ENCODE measurements at places on chromosomes 5 and 9.

GRCh38 chr5:64147849-64148441 lies 17.7 kb upstream of the RNF180 start:
- no peak for DNase-seq

DNA sequence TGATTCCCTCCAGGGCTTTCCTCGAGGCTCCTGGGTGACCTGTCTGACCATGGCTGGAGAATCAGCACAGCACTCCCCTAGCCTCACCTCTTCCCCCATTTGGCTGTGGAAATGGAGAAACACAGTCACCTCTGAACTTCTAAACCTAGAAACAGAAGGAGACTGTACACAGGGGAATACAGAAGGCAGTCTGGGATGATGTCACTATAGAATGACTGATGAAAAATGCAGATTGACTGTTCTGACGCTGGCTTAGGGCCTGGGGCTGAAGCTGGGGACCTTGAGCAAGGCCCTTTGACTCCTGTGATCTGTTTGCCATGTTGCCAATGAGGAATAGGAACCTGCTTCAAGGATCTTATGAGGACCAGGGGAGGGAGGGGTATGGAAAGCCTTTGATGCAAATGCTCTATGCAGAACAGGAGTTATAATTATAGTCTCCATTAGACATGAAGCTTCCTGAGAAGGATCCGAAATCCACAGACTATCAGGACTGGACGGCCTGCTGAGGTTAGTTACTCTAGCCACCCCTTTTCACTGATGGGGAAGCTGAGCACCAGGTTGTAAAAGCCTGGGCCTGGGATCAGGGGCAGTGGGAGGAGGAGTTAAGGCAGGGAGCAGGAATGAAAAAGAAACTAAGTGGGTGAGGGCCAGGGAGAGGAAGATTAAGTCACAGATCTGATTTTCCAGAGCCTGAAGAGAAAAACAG lies 24.4 kb upstream of the ANXA6 start:
- DNase-seq, result no peak

DNA sequence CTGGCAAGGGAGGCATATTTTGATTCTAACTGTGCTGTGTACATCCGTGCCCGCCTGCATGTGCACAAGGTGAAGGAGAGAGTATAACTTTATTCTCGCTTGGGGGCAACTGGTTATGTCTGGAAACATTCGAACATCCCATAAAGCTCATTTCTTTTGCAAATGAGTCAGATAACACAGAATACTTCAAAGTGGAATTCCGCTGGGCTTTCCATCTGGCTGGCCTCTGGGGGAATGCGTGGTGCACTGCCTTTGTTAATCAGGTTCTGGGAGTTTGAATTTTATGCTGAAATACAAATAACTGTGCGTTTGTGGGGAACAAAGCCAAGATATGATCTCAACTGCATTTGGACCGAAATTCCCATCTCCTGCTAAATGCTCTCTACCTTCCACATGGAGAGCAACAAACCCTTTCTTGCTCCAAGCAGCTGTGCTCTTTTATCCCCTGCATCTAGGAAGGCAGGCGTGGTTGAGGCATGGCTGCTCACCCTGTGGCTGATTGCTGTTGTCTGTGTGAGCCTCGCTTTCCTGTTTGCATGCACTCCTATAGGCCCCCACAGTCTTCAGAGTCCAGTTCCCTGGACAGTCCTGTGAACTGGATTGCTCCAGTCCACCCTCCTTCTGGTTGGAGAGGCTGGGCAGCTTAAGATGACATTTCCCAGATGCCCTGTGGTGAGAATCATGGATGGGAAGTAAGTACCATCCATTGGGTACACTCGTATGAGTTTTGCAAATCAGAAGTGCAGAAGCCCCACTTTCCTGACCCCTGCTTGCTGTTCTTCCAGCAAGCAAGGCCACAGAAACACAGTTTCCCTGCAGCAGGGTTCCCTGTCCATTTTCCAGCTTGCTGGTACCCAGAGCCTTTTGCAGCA lies 82.9 kb upstream of the ALDH1B1 start:
- no peak for DNase-seq

GRCh38 chr9:91800473-91801030 lies 149.5 kb downstream of the ROR2 start:
- no peak for DNase-seq

DNA sequence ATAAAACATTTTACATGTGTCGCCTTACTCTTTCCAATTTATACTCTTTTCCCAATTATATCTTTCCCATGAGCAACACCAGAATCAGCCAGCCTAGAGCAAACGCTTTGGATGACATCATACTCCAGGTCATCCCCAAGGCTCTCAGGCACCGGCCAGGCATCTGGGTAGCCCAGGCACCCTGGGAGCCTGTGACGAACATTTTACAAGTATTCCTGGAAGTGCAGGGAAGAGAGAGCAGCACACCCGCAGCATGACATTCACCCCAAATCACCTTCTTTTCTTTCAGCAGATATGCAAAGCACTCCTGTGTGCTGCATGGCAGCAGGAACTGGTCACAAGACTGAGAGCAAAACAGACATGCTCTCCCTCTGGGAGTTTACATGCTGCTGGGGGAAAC lies 75.7 kb upstream of the SMIM23 start:
- DNase-seq, result no peak

DNA sequence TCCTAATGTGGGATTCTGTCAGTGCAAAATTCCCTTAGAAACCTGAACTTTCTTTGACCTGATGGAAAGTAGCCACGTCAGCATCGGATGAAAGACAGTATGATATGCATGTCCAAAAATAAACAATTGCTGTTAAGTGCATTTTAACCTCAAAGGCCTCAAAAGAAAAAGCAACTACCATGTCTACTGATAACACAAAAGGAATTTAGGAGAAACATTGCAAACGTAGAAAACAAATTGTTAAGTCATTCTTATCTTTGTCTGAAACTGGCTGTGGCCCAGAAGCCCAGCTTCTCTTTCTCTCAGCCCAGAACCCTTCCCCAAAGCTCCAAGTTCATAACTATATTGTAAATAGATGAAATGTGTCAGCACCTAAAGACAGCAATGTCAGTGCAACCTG lies 11.1 kb upstream of the LHFPL2 start:
- no peak for DNase-seq

GRCh38 chr5:180817893-180818674 lies 15.5 kb upstream of the MGAT1 start:
- DNase-seq, result no peak

GRCh38 chr9:81174023-81174422 lies 515.3 kb downstream of the TLE1 start:
- DNase-seq, result no peak

GRCh38 chr5:149363936-149364335 lies 6.1 kb downstream of the PCYOX1L start:
- DNase-seq, result no peak

GRCh38 chr5:179164331-179165311 lies 104.4 kb downstream of the ZNF354C start:
- DNase-seq, result no peak

GRCh38 chr5:92364986-92365550 lies 982.0 kb upstream of the ARRDC3 start:
- DNase-seq, result no peak

DNA sequence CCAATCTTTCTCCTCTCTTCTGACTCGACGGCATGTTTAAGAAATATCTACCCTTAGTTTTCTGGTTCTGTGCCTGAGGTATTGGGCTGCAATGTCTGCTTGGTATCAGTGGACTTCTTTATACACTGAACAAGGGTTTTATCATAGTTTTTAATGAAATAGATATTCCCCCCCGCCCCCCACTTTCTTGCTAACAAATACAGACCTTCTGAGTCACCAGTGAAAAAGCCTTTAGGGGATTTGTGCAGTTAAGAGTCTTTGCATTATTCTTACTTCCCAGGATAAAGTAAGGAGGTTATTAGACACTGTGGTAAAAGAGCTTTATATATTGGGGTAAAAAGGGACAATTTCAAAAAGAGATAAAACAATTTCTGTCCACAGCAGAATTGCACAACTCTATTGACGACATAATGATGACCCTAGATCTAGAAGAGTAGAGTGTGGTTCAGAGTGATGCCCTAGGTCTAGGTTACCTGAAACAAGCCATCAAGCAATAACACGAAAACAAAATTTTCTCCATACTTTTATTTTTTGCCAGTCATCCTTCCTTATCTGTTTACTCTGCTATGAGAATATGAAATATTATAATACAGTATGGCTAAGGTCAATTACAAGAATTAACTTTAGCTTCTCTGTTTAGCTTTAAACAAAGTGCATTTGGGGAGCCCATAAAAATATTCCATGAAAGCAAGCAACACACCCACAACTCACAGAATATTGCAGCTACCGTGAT lies 110.7 kb downstream of the PLK2 start:
- no peak for DNase-seq

DNA sequence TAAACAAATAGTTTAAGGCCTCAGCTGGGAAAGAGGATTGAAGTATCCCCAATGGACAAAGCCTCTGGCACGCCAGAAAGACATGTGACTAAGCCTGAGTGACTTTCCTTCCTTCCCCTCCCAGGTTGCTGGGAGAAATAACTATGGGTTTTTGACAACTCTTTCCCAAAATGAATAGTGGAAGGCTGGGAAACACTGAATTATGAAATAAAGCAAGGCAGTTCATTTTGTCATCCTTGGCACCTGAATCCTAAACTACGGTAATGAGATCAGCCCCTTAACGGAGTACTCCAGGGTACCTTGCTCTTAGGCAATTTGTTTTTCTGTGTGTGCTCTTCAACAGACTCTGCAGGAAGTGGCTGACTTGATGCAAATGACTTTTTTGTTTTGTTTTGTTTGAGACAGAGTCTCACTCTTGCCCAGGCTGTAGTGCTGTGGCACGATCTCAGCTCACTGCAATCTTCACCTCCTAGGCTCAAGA lies 75.2 kb downstream of the LMNB1 start:
- no peak for DNase-seq

DNA sequence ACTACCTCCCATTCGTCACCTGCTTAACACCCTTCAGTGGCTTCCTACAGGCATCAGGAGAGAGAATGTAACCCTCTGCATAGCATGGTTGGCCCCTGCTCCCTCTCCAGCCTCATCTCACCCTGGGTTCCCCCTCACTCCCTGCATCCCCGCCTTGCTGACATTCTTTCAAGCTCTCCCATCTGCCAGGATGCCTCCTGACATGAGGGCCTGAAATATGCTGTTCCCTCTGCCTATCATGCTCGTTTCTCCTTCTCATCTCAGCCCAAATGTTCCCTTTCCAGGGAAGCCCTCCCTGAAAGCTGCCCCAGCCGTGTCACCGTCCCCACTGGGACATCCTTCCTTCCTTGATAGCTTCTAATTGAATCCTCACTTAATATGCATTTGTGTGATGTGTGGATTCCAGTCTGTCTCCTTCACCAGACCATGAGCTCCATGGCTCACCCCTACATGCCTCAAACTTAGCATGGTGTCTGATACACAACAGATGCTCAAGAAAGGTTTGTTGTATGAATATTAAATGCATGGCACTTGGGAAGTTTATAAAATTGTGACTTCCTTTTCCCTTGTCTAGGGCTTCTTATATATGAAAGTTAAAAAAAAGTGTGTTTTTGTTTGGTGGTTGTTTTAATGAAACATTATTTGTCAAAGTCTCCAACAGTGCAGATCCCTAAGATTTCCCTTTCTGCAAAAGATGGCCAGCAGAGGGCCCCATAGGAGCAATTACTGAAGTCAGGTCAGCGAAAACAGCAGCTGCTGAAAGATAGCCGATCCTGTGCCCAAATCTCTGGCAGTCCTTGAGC lies 7.3 kb upstream of the C5orf58 start:
- peak; percentile 41 for DNase-seq

Data from stimulated activated CD4-positive, alpha-beta T cell treated with anti-CD3 and anti-CD28 coated beads, Interleukin-12 subunit alpha, Interleukin-12 subunit beta, amount 100 ng/mL, for 24 hours (primary cell).